ENCODE measurements at places on chromosomes 3 and 15.

DNA sequence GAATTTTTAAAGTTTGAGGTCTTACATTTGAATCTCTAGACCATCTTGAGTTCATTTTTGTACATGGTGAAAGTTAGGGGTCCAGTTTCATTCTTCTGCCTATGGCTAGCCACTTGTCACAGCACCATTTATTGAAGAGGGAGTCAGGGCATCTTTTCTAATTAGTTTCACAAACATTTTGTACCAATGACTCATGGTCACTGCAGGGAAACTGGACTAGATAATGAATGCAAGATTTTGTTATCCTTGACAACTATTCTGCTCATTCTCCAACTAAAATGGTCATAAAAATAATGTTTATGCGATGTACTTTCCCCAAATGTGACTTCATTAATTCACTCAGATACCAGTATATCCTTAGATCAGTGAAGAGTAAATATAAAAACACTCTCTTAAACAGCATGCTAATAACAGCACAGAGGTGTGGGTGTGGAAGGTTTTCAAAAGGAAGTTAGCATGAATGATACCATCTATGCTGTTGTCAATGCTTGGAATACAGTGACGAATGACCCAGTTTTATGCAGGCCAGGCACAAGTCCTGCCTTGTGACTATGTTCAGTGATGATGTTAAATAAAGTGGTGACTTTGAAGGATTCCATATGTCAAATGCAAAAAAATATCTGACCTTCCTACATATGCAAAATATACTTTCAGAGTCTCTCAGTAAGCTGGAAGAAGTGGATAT, 314.9 kb upstream of the TMCO5A start:
- no peak for DNase-seq

DNA sequence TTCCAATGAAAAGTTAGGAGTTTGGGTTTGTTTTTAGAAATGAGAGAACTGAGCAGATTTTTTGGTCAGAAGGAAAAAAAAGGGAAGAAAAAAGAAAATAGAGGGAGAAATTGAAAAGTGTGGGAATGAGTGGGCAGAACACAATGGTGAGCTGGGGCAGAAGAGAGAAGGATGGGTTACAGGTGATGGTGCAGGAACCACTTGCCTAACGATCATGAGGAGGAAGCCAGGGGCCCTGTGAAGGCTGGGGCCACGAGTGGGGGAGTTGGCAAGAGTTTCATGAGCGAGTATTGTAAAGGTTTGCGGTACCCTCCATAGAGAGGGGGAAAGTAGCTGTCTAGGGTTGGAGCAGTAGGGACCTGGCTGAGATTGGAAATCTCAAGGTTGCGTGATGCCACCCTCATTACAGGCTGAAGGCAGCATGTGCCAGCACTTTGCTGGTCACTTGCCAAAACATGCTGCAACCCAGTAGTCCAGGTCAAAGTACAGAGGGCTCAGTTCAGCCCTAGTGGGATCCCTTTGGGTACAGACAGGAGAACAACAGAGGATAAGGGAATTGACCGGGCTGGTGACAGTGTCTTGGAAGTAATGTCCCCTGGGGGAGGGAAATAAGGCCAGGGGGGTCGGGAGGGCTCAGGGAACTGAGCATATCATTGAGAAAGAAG, 6.6 kb downstream of the IVD start:
- DNase-seq: no peak

DNA sequence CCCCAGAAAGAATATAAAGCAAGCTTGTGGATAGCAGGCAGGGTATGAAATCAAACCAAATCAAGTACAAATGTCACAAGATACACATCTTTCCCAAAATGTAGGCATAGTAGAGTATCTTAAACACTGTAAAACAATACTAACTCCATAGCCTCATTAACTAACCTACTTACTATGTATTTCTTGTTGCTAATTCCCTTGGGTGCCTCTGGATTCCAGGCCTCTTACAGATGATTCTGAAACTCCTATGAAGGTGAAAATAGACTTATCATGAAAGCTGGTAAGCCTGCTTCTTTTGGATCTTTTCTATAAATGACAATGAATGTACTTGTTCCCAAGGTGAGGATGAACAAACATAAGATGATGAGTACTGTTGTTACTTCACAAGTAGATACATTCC, 93.8 kb downstream of the FRMD5 start:
- DNase-seq: no peak

GRCh38 chr3:190811775-190812480, 50.6 kb downstream of the GMNC start:
- DNase-seq: no peak

DNA sequence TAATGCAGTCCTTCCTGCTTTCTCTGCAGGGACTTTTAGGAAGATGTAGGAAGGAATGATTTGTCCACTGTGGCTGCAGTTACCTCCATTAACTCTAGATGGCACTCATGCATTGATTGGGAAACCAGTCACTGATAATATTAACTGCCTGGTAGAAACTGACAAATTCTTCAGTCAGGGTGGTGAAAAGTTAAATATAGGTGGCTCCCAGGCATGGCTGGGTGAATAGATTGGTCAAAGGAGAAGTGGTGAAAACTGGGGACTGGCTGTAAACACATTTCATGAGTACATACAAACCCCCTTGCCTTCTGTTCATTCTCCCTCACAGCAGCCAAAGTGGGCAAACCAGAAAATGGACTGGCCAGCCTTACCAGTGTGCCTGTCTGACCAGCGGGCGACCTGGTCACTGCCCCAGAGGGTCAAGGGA, 333.4 kb downstream of the THSD4 start:
- peak; percentile 2 for DNase-seq

GRCh38 chr3:187913617-187914033, 168.4 kb upstream of the BCL6 start:
- DNase-seq: no peak

DNA sequence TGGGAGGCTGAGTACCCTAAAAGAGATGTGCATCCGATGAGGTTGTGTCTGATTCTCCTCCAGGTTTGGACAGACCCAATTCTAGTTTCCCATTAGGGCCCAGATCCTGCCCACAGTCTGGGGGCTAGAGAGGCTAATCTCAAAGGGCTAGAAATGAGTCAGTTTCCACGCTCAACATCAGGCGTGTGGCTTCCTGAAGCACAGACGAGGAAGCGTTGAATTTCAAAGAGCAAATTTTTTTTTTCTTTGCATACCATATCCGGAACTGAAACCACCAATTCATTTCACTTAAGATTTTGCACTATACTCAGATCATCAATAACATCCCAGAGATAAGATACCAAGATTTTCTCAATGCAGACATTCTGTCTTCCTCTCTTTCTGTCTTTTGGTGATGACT, 173.8 kb upstream of the BCL6 start:
- peak; percentile 69 for DNase-seq

DNA sequence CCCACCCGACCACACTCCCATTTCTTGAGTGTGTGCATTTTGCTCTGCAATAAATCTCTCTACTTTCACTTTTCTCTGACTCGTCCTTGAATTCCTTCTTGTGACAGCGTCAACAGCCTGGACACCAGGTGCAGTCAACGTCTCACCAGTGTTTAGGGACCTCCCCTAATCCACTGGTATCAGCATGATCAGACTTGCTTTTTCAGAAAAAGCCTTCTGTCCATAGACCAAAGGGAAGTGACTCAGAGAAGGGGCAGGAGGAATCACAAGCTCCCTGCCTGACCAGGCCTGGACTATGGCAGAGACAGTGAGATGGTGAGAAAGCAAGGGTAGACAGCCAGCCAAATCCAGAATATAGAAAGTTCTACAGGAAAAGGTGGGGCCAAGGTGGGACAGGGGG, 15.5 kb downstream of the CCR5 start:
- no peak for DNase-seq

DNA sequence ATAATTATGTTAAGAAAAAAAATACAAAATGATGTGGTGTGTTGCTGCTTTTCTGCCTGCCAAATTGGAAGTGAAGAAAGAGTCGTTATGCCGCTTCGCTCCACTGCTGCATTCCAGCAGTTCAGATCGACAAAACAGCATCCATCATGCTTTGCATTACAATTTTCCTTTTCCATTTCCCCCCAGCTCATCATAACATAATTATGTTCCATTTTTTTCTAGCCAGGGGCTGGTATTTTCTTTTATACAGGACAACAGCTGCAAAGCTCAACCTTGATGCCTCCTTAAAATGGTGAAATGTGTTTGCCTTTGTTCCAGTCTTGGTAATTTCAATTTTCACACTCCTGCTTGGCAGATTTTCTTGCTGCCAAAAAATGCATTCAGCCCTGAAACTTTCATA, 44.9 kb upstream of the KBTBD12 start:
- DNase-seq: no peak

DNA sequence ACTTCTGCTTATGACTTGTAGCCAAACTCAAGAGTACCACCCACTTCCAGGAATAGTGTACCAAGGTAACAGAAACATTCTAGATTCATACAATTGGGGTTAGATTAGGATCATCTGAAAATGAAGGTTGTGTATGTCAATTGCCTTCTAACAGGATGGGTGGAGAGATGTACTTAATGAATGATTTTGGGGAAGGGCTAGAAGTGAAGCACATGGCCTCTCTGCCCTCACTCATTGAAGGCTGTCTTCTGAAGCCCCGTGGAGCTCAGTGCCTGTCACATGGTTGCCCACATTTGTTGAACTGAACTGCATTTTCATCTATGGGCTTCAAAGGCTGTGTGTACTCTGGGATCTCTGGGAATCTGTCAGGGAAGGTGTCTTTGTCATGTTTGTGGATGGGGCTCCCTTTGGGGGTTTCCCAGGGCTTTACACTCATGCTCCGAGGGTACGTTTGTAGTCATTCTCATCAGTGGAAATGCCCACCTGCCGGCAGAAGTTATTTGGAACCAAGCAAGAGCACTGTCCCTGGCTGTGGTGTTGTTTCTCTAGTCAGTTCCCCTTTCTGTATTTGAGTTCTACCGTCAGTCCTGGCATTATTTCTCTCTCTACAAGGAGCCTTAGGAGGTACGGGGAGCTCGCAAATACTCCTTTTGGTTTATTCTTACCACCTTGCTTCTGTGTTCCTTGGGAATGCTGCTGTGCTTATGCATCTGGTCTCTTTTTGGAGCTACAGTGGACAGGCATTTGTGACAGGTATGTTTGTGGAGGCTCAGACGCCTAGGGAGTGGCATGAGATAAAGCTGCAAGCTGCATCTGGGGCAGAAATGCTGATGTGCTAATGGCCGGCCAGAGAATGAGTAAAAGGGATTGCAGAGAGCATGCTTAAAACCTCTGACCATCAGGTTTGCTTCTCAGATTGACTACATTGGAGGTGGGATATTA, 22.4 kb downstream of the CD86 start:
- no peak for DNase-seq

DNA sequence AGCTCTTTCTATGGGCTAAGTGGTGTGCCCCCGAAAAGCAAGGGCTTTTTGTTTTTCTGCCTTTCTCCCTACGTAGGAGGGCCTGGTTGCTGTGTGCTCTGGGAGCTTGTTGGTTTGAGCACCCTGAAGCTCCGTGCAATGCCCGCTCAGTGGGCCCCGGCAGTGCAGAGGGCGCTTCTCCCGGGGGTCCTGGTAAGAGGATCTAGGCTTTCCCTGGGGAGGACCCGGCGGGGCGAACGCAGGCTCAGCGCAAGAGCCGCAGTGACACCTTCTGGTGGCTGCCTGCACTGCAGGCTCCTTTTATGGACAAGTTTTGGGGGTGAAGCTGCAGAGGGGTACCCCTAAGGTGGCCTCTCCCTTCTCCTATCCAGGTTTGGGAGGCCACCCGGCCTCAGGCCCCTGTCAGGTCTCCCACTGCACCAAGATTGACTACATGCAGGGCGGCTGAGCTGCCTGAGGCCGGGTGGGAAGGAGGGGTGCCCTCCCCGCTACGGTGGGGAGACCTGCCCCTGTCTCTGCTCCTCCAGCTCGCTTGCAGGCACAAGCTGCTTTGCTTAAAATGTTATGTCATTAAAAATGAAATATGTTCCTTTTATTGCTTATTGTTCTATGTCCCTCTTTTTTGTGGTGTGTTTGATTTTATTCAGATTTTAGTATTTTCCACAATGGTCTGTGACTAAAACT, 387.9 kb downstream of the GABRG3 start:
- no peak for DNase-seq

DNA sequence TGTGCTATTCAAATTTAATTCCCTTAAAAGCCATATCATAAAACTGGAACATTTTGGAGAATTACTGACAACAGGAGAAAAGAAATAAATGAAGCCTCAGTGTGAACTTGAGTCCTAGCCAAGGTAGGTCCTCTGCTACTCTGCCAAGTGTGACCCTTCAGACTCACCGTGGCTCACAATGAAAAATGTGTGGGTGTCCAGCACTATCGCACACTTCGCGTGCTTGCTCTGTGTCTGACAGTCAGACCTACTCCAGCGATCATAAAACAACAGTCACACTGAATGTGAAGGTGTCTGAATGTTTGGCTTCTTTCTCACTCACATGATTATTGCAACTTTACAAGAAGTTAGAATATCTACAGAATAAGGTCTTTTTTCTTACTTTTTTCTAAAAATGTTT, 65.8 kb upstream of the TRA2B start:
- DNase-seq: no peak

GRCh38 chr3:70040386-70040785, 40.9 kb downstream of the SAMMSON start:
- DNase-seq: no peak

- no peak for DNase-seq
Observed at GRCh38 chr3:125594581-125595011, 701 bp downstream of the OSBPL11 start.

DNA sequence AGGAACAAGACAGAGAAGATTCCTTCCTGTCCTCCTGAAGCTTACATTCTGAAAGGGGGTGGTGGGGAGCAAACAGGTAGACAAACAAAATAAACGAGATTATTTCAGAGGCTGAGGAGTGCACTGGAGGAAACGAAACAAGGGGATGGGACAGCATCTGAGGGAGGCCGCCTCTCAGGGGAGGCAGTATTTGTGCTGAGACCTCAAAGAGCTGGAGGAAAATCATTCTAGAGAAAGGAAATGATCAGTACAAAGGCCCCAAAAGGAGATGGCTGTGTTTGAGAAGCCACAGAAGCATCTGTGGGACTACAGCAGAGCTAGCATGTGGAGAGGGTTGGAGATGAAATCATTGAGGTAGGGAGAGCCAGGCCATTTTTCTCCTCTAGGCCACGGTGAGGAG, 55.1 kb downstream of the DCLK3 start:
- DNase-seq: no peak

DNA sequence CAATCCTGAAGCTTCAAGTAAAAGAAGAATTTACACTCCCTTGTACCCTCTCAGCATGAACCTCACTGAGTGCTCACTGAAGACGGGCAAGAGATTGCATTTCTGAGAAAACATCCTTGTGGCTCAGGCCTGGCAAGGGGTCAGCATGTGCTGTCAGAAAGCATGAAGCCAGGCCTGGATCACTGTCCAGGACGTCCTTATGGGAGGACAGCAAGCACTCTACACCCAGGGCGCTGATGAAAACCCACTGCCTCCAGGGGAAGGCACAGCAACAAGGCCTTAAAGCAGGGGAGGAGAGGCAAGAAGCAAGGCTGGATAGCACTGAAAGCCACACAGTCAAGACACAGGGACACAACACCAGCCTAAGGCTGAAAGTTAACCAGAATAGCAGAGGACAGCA, 315.4 kb downstream of the OCA2 start:
- DNase-seq: no peak

DNA sequence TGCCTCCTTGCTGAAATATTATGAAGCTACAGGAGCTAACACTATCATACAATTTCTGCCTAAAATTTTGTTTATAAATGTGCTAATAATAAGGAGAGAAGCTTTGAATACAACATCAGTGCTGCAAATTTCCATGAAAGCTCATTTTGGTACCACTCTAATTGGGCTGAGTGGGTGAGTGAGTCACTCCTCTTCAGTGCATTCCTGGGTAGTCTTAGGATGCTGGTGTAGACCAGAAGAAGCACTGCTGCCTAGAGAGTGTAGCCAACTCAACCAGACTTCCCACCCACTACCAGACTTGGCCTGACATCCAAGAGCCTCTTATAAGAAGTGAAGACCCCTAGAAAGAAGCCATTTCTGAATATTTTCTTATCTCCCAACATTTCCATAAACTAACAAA, 32.5 kb upstream of the CCDC54 start:
- no peak for DNase-seq

Measured in CD4-positive, alpha-beta T cell treated with Interleukin-15 for 4 hours (primary cell).